ENCODE measurements at places on chromosomes 3 and 15. TPM values are rescaled to one million over a fixed set of nuclear protein-coding genes. Genes with fewer than 3 reads are reported as not detected.

The DNASE1L3 gene
- total RNA-seq = 0.56 TPM

The GOLGA8G gene
- total RNA-seq = not detected

The TGM4 gene
- total RNA-seq = not detected

The LYSMD2 gene
- 6.2 TPM for total RNA-seq

The SKOR1 gene
- under 0.01 TPM for total RNA-seq

The DNAJC19 gene
- 39.5 TPM for total RNA-seq

The GPR15 gene
- total RNA-seq = not detected

The CPNE4 gene
- total RNA-seq = not detected

The LPCAT4 gene
- 10.0 TPM for total RNA-seq

The FBXW12 gene
- 0.28 TPM for total RNA-seq

The ZIC4 gene
- not detected for total RNA-seq

The ACAA1 gene
- 53.1 TPM for total RNA-seq

The POMGNT2 gene
- total RNA-seq = 14.9 TPM

The FRMD5 gene
- 14.9 TPM for total RNA-seq

The DYNLT2B gene
- total RNA-seq = 7.0 TPM

The FETUB gene
- total RNA-seq = not detected

The ANKRD63 gene
- not detected for total RNA-seq
